Sigmoid colon (tissue), 7 donors: ENCODE measurements at places on chromosomes 5 and 9.

- DNase-seq: no peak
Observed at GRCh38 chr9:131704141-131704983, 35.5 kb downstream of the RAPGEF1 start.

GRCh38 chr5:135488727-135489465 is 36.7 kb upstream of the TIFAB start:
- DNase-seq: no peak

DNA sequence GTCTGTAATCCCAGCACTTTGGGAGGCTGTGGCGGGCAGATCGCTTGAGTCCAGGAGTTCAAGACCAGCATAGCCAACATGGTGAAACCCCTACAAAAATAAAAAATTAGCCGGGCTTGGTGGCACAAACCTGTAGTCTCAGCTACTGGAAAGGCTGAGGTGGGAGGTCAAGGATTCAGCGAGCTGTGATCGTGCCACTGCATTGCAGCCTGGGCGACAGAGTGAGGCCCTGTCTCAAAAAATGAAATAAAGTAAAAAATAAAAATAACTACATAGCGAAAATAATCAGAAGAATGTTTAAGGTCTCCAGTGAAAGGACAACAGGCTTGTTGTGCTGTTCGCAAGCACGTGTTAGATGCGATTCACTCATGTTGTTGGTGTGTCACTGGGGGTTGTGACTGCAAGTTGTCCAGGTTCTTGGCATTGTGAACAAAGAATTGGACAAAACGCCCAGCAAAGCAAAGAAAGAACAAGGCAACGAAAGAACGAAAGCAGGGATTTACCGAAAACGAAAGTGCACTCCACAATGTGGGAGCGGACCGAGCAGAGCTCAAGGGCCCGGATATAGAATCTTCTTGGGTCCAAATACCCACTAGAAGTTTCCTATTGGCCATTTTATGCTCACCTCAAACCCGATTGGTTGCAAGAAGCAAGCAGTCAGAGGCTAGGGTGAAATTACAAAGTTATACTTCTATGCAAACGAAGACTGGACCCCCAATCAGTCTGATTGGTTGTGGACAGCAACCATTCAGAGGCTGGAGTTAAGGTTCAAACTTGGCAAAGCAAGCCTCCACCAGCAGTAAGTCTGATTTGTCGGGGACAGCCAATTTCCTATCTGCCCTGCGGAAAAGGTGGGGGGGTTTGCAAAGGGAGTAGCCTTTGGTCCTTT is 844 bp upstream of the MCCC2 start:
- DNase-seq: no peak

DNA sequence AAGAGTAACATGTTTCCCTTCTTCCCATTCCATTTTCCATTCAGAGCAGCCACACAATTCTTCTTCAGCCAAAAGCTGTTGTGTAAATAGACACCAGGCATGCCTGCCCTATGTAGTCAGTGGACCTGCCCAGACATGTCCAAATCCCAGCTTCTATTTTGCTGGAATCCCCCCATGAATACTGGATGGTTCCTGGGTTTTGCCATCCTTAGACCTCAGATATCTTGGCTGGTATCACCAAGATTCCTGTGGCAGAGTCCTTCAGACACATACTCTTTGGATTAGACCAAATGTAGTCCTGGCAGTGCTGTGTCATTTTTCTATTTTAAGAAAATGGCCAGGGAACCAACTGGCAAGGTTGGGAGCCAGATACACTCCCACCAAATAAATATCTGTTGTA is 10.3 kb downstream of the FST start:
- DNase-seq: no peak

GRCh38 chr9:78393340-78393739 is 96.4 kb downstream of the PSAT1 start:
- no peak for DNase-seq

- no peak for DNase-seq
Observed at GRCh38 chr5:9888501-9888901, 258.4 kb upstream of the TAS2R1 start.

- DNase-seq: no peak
Observed at GRCh38 chr5:143290125-143290524, 113.4 kb downstream of the NR3C1 start.

GRCh38 chr9:74653410-74654080 is 156.4 kb downstream of the RORB start:
- no peak for DNase-seq

DNA sequence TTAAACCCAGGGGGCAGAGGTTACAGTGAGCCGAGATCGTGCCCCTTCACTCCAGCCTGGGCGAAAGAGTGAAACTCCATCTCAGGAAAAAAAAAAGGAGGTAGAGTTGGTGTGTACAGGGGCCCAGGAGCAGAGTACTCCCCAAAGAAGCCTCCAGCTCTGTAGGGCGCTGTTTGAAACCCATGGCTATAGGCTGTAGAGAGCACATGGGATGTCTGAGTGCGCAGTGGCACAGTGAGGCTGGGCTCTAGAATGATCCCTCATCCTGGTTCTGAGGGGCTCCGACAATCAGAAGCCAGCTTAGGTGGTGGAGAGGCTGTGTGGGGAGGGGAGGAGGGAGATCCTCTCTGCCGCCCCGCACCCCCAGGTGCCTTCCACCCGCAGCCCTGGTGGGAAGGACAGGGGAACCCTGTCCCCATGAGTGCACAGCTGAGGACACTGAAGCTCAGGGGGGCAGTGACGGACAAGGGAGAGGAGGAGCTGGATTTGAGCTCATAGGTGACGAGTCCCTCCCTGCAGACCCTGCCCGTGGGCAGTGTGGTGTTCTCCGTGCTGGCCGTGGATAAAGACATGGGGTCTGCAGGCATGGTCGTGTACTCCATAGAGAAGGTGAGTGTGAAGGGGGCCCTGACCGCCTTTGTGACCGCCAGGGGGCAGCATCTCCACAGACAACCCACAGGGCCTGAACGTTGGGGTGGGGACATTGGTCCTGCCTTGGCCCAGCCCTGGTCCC is 24.6 kb downstream of the CDHR2 start:
- DNase-seq: peak; percentile 73

DNA sequence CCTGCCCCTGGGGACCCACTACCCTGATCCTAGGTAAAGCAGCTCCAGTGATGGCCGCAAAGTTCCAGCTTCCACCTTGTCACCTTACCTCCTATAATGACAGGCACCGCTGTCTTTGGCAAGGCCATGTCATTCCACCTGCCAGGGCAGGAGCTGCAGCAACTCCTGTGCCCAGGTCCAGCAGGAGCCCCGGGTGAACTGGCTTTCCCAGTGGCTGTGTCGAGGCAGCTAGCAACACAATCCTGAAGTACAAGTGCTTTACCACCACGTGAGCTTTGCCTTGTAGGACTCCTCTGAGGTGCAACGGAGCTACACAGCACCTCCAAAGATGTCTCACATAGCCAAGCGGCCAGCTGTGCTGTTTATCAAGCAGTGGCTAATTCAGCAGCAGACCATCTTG is 20.7 kb upstream of the MGAT1 start:
- no peak for DNase-seq

DNA sequence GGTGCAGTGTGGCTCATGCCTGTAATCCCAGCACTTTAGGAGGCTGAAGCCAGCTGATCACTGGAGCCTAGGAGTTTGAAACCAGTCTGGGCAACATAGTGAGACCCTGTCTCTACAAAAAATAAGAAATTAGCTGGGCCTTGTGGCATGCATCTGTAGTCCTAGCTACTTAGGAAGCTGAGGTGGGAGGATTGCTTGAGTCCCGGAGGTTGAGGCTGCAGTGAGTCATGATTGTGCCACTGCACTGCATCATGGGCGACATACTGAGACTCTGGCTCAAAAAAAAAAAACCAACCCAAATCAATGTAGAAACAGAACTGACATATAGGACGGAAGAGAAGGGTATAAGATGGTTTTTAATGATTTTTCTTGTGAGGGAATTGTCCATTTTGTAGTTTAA is 27.7 kb downstream of the G3BP1 start:
- DNase-seq: no peak
